ENCODE measurements at places on chromosomes 1 and 21.

DNA sequence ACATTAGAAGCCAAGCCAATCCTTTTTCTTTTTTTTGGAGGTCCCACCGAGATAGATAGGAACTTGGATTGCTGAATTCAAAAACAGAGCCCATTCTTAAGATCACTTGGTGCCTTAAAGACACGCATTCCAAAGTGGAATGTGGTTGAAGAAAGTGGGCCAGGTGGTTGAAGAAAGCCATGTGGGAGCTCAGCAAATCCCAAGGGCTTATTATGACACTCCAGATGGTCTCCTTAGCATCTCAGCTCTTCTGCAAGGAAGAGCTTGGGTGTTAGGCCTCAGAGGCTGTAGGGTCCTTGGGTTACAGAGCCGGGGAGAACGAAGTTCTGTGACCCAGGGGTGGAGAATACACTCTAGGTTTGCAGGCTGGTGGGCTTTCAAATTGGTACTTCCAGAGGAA, 13.5 kb downstream of the TOR3A start:
- no peak for DNase-seq

DNA sequence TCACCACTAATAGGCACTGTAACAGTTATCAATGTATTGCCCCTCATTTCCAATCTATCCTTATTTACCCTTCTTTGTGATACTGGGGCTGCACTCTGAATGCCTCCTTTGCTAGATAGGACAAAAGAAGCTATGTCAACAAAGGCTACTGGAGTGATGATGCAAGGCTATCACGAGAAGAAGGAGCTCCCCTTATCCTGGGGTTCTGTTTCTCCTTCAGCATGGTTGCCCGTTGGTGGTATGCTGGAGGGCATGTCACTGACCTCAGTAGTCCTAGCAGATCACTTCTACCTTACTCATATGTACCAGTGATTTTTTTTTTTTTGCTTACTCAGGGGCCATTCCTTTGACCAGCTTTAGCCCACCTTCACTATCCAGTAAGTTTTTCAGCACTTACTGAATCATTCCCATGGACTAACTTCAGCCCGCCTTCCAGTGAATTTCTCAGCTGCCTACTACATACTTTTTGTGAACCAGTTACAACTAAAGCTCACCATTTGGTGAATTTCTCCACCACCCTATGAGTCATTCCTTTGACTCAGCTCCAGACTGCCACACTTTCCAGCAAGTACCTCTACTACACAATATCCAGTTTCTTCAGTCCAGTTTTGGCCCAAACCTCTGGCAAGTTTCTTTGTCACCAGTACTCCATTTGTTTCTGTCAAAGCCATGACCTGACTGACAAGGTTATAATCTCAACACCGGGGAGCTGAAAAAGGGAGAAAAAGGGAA, 944.5 kb downstream of the KCNT2 start:
- peak; percentile 92 for DNase-seq

DNA sequence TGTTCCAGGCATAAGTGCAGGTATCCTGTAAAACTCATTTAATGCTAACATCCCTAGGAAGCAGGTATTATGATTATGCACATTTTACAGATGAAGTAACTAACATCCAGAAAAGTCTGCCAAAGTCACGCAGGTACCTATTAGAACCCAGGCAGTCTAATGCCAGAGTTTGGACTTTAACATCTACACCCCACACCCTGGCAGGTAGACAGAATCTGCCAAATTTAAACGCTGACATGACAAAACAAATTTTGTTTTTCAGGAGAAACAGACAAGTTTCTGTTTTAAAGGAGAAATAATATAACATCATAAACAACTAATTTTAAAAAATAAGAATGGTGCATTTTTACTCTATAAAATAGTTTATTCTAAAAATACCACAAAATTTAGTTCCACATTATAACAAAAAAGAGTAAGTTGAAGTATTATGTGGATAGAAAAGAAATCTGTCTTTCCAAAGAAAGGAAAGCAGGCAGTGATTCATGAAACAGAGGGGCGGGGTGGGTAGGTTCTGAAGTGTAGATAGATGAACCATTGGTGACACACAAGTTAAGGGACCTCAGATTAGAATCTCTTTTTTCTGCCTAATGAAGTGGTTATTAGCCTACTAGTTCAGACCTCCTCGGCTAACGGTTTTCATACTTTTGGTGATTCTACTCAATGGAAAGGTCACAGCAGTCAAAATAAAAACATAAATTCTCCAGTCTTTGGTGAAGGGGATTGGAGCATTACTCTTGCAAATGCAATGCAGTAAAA, 1.7 kb downstream of the ASPM start:
- no peak for DNase-seq

GRCh38 chr1:19505693-19506457, 20.5 kb upstream of the CAPZB start:
- no peak for DNase-seq

GRCh38 chr1:185213091-185213490, 56.1 kb downstream of the SWT1 start:
- no peak for DNase-seq

GRCh38 chr1:203410182-203410900, 59.4 kb upstream of the FMOD start:
- no peak for DNase-seq

GRCh38 chr1:180188091-180188506, 33.4 kb downstream of the QSOX1 start:
- DNase-seq, result peak; percentile 72

- peak; percentile 84 for DNase-seq
Observed at GRCh38 chr1:47710329-47711071, 272.7 kb downstream of the FOXD2 start.

GRCh38 chr1:180178511-180179161, 24.0 kb downstream of the QSOX1 start:
- peak; percentile 37 for DNase-seq

- no peak for DNase-seq
Observed at GRCh38 chr1:226187380-226187779, 839 bp upstream of the ACBD3 start.

DNA sequence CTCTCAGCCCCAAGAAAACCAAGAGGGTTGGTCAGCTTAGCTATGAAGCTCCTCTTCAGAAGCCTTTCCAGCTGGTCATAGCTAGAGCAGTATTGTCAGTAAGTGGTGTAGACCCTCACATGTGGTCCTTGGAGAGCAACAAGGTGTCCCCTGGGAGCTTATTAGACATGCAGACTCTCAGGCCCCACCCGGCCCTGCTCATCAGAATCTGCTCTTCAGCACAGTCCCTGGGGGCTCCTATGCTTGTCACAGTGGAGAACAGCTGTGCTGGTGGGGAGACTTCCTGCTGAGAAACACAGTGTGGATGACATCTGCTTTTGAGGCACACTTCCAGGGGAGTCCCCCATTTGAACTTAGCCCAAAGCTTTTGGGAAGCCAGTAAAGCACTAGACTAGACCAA, 21.9 kb upstream of the NEK2 start:
- no peak for DNase-seq

DNA sequence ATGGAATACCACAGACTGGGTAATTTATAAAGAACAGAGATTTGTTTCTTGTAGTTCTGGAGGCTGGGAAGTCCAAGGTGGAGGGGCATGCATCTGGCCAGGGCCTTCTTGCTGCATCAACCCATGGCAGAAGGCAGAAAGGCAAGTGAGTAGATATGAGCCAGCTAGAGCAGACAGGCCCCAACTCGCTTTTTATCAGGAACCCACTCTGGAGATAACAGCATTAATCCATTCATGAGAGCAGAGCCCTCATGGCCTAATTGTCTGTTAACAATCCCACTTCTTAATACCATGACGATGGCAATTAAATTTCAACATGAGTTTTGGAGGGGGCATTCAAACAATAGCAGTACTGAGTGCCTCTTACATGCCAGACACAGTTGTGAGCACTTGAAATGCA, 87.2 kb upstream of the SOX13 start:
- DNase-seq, result no peak

DNA sequence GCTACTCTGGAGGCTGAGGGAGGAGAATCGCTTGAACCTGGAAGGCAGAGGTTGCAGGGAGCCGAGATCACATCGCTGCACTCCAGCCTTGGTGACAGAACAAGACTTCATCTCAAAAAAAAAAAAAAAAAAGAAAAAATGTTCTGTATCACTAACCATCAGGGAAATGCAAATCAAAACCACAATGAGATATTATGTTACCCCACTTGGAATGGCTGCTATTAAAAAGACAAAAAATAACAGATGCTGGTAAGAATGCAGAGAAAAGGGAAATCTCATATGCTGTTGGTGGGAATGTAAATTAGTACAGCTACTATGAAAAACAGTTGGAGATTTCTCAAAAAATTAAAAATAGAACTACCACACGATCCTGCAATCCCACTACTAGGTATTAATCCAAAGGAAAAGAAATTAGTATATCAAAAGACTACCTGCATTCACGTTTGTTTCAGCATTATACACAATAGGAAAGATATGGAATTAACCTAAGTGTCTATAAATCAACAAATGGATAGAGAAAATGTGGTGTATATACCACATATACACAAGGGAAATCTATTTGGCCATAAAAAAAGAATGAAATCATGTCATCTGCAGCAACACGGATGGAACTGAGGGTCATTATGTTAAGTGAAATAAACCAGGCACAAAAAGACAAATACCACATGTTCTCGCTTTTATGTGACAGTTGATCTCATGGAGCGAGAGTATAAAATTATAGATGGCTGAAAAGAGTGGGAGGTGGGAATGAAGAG, 62.6 kb downstream of the ABL2 start:
- DNase-seq, result peak; percentile 25

DNA sequence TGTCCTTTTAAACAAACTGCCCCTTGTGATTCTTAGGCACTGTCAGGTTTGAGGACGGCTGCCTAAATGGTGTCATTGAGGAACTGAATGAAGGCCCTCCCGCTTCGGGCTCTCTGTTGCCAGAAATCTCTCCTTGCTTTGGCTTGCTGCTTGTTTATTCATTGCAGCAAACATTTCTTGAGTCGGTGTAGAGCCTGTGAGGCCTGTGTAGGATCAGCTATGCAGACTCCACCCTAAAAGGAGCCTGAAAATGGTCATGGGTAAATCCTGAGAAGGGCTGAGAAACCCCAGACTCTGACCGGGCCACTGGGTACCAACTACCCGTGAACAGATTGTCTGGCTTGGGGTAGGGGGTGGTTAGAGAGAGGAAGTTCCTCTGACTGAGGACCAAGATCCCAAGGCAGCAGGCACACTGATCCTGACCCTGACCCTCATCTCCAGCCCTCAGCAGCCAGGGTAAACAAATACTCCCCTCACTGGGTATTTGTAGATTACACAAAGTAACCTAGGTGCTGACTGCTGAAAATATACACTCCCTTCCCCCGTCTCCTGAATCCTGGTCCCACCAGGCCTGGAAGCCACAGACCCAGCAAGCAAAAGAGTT, 3.1 kb downstream of the IL6R start:
- DNase-seq, result no peak

DNA sequence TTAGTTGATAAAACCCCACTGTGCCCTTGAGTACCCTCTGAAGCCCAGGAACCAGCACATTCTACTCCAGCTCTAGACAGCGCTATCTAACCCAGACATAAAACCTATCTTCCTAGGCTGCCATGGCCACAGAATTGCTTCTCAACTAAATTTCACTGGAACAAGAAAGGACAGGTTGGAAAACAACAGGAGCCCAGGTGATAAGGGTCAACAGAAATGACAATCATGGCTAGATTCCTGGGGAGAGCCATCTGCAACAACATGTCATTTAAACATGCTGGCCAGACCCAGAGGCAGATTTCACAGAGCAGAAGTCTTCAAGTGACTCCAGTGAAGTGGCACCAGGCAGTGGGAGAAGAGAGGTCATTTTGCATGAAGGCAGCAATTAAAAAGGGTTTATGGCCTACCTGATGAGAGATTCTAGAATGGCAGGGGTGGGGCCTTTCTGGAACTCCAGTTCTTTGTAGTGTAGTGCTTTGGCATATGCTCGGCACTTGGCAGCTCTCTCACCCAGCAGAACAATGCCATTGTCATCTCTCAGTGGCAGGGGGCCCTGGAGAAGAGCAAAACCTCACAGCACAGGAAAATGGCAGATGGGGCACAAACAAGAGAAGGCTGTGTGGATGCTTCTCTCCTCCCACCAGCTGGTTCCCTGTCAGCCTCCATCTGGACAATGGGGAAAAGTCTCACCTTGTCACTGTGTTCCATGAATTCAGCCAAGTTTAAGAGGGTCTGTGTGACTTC, 9.9 kb downstream of the ANGPTL7 start:
- DNase-seq, result no peak

DNA sequence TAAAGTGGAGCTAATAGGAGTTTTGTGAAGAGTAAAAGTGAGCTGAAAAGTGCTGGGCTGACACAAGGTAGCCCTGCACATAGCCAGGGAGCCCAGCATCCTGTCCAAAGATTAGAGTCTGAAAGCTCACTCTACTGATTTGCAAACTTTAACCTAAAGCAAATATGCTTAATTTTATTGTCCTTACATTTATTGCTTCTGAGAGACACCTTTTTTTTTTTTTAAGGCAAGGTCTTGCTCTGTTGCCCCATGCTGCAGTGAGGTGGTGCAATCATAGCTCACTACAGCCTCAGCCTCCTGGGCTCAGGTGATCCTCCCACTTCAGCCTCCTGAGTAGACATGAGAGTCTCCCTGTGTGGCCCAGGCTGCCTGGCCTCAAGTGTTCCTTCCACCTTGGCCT, 16.5 kb downstream of the MGST3 start:
- no peak for DNase-seq

DNA sequence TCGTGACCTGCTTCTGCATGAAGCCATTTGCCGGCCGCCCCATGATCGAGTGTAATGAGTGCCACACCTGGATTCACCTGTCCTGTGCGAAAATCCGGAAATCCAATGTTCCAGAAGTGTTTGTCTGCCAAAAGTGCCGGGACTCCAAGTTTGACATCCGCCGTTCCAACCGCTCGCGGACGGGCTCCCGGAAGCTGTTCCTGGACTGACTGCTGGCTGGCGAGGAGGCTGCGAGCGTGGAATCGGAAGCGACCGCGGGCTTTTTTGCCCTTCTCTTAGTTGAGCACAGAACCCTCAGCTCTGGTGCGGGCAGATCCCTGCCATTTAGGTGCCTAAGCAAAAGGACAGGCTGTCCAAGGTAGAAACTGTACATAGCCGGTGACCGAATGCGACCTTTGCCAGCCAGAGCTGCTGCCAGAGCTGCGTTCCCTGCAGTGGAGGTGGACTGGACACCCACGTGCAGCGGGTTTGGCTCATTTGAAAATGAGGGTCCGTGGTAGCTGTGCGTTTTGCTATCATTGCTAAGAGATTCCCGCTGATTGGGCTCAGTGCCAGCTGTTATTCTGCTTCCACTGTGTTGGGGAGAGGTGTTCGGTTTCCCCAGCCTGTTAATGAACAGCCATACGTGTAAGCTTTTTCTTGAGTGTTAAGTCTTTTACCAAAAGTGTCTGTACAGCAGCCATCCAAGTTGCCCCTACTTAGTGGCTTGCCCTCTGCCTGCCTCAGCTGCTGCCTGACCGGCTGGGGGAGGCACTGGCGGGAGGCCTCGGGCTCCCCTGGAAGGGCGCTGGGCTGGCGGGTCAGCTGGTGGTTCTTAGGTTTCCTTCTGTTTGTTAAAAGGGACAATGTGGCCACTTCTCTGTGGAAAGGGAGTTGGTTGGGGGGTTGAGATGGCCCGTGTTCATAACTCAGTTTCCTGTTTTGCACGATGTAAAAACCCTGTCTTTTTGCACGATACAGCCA, 3.0 kb upstream of the THAP3 start:
- DNase-seq, result no peak

DNA sequence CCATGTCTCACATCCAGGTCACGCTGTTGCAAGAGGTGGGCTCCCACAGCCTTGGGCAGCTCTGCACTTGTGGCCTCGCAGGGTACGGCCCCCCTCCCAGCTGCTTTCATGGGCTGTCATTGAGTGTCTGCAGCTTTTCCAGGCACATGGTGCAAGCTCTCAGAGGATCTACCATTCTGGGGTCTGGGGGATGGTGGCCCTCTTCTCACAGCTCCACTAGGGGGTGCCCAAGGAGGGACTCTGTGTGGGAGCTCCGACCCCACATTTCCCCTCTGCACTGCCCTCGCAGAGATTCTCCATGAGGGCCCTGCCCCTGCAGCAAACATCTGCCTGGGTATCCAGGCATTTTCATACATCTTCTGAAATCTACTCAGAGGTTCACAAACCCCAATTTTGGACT, 219.4 kb downstream of the LRRC7 start:
- no peak for DNase-seq

Measured in foreskin fibroblast (primary cell).